ENCODE measurements at places on chromosomes 12 and 14.

GRCh38 chr14:87732562-87732961, 260.4 kb downstream of the GALC start:
- no peak for DNase-seq

DNA sequence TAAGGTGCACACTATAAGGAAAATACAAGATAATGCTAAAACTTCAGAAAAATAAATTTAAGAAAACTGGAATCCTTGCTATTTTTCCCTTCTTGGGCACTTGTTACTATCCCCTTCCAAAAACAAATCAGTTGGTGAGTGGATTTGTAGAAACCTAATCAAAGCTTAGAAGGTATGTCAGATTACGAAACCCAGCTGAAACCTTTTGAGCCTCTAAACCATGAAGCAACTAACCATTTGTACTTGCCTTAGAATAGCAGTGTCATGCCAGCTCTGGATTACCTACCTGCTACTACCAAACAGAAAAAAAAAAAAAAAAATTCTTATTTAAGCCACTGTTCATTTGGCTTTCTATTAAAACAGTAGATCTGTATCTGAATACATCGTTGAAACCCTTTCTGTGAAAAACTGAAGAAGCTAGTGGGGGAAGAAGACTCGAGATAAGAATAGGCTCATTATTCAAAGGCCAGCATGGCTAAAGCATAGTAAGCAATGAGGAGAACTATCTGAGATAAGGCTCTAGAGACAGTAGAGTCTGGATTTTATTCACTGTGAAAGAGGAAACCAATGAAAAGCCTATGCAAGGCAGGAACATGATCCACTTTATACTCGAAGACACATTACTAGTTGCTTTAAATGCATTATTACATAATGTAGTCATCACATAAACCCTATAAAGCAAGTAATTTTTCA, 30.2 kb downstream of the OSBPL8 start:
- no peak for DNase-seq

- DNase-seq: no peak
Observed at GRCh38 chr12:98359856-98360255, 155.5 kb upstream of the TMPO start.

- DNase-seq: no peak
Observed at GRCh38 chr12:9342614-9343353, 134.6 kb upstream of the PZP start.

- no peak for DNase-seq
Observed at GRCh38 chr14:65906344-65906743, 493.8 kb downstream of the FUT8 start.

GRCh38 chr12:84159260-84159659, 753.3 kb downstream of the SLC6A15 start:
- DNase-seq: no peak

GRCh38 chr12:76530516-76530915, 29.1 kb downstream of the OSBPL8 start:
- no peak for DNase-seq

- no peak for DNase-seq
Observed at GRCh38 chr12:75705749-75706711, 194.6 kb upstream of the KRR1 start.

DNA sequence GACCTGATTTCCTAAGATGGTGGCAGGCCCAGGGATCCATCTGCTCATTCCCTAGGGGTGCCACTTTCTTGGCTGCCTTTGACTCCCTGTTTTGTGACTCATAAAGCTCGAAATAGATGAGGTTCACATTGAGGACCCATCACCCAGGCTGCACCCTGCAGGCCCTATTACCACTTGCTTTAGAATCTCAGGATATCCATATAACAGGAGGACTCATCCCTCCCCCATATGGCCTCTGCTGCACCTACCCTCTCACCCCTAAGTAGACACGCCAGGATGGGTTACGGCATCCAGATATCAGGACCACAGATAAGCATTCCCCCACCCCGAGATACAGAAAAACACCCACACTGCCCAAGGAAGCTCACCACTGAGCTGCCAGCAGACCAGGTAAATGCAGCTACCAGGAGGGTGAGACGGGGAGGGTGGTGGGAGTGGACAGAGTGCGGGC, 155.7 kb downstream of the DPF3 start:
- DNase-seq: no peak

- no peak for DNase-seq
Observed at GRCh38 chr12:61915420-61915819, 344.8 kb upstream of the USP15 start.

DNA sequence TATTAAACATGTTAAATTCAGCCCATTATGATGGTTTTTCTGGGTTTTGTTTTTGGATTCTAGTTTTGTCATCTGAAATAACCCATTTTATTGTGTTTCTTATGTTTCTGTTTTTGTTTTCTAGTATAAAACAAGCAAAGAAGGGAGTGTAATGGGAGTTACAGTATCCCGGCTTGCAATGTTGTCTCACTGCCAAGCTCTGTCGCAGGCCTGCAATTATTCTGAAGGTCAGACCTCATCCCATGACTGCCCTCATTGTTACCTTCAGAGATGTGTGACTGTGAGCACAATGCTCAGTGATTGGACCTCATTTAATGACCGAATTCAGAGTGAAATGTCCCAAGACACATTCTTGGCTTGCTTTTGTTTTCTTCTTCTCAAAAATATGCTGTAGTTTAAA, 73.0 kb upstream of the ATF1 start:
- DNase-seq: no peak

DNA sequence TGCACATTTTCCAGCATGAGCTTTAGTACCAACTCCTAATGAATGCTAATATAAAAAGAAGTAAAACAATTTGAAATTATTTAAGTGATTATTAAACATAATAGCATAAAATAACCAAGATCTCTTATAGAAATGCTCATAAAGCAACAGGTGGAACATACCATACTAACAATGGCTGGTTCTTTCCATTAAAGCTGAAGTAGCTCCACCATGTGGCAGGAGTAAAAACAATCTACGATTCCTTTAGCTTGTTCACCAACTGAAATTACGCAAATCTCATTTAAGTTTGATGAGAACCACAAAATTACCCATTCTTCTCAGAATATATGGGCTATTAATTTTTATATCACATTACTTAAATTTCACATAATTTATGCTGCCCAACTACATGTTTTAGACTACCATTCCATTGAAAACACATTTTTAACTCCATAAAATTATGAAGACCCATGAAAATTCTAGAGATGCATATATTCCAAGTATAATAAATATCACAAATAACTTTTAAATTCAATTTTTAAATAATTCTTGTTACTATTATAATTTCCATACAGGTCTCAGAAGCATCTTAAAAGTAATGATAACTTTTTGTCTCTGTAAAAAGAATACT, 213.6 kb downstream of the DAD1 start:
- no peak for DNase-seq

- DNase-seq: no peak
Observed at GRCh38 chr12:86627001-86627400, 370.8 kb upstream of the MGAT4C start.

DNA sequence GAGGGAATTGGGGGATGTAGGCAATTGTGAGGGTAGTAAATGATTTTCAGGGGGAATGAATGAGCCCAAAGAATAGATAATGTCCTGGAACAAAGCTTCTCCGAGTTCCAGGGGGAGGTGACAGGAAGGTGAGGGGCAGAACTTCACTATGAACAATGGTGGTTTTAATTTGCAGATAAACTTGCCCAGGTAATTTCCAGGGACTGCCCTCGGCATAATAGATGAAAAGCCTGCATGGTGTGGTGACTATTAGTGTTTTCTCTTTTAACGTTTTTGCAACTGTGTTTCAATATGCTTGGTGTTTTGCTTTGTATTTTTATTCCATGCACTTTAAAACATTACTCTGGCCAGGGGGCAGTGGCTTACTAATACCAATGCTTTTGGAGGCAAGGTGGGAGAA, 325.2 kb upstream of the RGS6 start:
- DNase-seq: no peak

GRCh38 chr12:111081600-111081999, 161.2 kb upstream of the MYL2 start:
- no peak for DNase-seq

DNA sequence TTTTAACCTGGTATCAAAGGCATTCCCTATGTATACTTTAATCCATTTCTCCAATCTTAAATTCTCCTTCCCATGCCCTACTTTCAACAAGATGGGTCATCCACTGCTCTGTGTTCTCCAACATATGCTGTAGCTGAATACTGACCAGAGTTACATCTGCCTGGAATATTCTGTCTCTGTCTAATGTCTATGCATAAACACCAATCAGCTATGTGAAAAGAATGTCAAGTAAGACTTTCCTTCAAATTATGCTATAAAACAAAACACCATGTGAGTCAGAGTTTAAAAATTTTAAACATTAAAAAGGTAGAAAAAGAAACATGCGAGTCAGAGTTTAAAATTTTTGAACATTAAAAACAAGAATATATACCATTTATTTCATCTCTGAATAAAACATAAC, 19.3 kb downstream of the NT5DC3 start:
- DNase-seq: no peak

GRCh38 chr14:79638672-79639266, 572.5 kb downstream of the DIO2 start:
- no peak for DNase-seq

DNA sequence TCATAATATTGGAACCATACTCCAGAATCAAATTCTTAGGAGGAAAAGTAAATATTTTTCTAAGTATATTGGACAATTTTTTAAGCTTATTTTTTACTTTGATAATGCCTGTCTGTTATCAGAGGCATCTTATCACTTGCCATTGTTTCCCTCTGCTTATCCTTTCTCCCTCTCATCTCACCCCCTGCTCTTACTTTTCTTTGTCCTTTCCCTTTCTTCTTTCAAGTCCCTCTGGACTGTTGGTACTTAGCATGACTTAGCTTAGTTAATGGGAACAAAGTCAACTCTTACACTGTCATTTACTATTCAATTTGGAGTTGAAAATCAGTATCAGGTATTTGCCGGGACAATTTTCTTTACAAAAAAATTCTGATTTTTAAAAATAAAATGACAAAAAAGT, 45.2 kb downstream of the ABCD2 start:
- DNase-seq: no peak

GRCh38 chr14:75609606-75610475, 31.4 kb downstream of the FLVCR2 start:
- DNase-seq: no peak
